ENCODE measurements at places on chromosomes 5 and 9.

DNA sequence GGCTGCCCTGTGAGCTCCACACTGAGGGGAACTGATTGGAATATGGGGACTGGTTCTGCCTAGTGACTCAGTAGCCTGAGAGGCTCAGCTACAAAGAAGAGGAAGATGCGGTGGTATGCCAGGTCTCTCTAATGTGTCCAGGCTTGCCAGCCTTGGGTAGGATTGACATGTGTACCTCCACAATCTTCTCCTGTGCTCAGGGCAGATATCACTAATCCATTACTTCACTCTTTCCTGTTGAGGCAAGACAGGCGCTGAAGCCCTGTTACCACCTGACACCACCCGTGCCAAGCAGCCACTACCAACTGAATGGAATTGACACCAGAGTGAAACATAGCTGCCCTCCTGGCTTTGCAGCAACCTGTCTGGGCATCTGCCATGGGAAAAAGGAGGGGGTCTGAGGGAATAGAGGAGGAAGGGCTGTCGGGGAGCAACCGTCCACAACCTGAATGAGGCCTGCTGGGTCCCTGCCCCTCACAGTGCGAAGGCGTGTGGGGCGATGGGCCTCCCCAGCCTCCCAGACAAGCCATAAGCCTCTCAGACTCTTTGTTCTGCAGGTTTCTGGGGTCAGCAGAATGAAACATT lies 114.7 kb upstream of the CXCL14 start:
- no peak for DNase-seq

DNA sequence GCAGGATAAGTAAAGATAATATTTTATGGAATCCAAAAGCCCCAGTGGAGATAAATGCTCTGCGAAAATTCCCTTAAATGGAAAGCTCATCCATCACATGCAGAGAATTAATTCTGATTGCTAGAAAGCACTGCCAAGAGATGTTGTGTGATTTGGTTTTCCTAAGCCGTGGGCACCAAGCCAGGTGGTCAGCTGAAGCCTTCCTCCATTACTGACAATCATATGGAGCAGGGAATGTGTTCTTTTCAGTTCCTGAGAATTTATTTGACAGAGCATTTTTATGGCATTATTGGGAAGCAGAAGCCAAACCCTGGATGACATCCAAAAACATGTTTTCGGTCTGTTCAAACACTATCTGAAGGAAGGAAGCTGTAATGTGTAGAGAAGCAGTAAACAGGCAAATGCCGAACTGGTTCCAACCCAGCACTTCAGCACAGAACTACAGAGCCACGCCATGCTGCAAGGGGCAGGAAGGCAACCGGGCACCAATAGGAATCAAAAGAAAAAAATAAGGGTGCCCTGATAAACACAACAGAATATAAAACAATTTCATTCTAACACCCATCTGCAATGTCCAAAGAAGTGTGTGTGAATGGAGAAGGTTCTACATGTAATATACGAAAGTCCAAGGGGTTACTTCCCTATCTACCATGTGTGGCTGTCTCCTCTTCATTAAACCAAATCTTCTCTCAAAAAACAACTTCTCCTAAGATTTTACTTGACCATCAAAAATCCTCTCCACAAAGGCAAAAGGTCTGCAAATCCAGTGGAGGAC lies 12.3 kb downstream of the ARSB start:
- no peak for DNase-seq

GRCh38 chr5:1011226-1011631 lies 2.6 kb downstream of the NKD2 start:
- peak; percentile 33 for DNase-seq

DNA sequence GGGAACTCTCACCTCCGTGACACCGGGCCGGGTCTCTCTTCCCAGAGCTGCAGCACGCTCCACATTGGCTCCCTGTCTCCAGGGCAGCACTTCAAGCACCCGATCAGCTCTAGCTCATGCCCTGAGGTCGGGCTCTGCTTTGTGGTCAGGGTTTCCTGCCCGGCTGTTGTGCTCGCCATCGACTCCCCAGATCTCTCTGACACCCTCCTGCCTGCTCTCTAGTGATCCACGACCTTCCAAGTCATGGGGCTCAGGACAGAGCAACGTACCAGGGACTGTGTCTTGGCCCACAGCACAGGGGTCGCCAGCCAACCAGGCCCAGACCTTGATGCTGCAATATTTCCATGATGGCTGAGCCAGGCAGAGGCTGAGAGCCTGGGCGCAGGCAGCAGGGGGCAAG lies 45.1 kb downstream of the PRRT1B start:
- peak; percentile 29 for DNase-seq

DNA sequence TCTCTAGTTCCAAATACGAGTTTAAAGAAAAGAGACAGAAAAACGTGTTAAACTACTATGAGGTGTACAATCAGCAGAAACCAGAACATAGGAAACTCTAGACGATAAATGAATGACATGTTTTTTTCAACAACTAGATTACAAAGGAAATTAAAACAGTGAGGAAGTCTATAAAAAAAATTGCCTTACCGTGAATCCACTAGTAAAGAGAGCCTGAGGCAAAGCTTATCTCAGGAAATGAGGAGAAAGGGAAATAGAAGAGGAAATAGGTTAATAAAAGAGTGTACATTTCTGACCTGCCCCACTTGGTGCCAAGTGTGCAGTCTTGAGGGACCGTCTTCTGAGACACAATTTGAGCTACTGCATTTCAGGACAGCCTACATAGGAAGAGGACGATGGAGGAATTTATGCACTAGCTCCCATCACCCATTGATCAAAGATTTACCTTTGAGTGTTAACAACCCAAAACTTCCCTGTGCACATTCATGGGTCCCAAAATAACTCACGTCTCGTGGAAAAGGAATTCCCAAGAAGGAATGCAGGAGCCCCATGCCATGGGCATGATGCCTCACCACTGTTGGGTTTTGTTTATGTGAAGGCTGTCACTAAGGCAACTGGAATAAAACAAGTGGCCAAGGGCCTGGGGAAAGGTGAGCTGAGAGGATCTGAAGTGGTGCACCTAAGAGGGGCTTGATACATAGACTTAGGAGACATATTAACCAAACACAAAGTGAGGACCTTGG lies 53.6 kb upstream of the SLC1A3 start:
- no peak for DNase-seq

DNA sequence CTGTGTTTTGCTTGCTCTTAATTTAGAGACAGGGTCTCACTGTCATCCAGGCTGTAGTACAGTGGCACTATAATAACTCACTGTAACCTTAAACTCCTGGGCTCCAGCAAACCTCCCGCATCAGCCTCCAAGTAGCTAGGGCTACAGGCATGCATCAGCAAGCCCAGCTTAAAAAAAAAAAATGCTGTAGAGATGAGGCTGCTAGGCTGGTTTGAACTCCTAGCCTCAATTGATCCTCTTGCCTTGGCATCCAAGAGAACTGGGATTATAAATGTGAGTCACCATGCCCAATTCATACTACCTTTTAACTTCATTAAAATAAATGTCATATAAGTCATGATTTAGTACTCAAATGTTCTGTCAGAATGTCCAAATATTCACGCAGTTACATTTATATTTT lies 2195.7 kb upstream of the C9orf72 start:
- DNase-seq = no peak

DNA sequence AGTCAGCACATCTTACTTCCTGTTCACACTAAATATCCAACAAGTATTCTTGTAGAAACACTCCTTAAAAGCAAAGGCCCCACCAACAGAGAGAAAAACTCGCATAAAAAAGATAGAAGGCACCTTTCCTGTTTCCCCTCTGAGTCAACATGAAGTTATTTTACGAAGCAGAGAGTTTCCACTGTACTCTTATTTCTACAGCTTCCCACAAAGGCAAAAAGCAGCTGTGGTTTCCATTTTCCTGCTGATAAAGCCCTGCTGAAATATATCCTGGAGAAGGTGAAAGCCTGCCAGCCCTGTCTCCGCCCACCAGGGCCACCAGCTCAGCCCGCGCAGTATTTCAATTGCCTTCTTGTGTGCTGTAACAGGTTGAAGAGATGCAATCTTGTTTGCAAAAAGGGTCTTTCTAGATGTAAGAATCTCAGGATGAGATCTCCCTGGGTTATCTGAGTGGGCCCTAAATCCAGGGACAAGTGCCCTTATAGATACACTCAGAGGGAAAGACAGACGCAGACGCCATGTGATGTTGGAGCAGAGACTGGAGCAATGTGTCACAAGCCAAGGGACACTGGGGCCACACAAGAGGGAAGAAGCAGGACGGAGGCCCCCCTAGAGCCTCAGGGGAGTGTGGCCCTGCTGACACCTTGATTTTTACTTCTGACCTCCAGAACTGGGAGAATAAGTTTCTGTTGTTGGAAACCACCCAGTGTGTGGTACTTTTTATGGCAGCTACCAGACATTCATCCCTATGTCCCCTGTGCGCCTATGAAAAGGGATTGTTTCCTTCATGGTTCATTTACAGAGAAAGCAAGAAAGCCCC lies 19.9 kb downstream of the SEMA4D start:
- no peak for DNase-seq

GRCh38 chr9:14640294-14640693 lies 52.9 kb downstream of the ZDHHC21 start:
- DNase-seq = no peak

- no peak for DNase-seq
Observed at GRCh38 chr9:70641631-70642030, 227.2 kb upstream of the KLF9 start.

DNA sequence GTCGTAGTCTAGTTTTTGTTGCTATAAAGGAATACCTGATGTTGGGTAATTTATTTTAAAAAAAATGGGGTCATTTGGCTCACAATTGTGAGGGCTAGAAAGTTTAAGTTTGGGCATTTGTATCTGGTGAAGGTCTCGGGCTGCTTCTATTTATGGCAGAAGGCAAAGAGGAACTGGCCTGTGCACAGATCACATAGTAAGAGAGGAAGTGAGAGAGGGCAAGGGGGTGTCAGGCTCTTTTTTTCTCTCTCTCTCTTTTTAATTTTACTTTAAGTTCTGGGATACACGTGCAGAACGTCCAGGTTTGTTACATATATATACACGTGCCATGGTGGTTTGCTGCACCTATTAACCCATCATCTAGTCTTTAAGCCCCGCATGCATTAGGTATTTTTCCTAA lies 453.3 kb downstream of the DIRAS2 start:
- peak; percentile 17 for DNase-seq

DNA sequence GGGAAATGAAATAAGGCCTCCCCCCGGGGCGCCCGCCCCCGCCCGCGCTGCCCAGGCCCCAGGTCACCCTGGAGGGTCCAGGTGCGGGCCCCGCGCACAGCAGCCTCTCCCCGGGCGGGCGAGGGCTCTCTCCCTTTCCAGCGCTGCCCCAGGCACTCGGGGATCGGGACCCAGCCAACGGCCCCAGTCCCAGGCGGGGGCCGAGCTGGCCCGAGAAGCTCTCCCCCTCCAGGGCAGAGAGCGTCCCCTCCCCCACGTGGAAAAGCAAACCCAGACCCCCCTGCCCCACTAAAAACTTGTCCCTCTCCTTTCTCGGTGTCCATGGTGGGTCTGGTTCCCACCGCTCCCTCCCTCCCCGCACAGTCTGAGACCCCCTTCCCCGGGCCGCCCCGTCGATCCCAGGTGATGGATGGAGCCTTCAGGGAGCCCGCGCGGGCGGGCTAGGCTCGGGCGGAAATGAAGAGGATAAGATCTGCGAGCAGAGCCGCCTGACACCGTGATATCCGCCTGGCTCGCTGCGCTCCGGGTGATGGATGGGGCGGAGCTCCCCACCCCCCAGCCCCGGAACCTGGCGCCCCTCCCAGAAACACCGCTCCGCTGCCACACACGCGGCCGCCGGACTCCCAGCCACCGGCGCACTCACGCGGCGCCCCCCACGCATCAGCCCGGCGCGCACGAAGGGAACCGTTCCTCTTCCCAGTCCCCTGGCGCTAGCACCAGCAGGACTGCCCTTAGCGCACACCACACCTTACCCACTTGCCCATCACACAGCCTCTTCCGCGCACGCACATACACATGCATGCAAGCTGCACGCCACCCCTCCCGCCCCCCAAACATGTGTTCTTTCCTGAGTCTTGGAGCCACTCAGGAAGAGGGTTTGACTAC lies 81.7 kb upstream of the ZBTB43 start:
- DNase-seq = peak; percentile 82

- DNase-seq = no peak
Observed at GRCh38 chr5:56172241-56172640, 60.9 kb downstream of the ANKRD55 start.

DNA sequence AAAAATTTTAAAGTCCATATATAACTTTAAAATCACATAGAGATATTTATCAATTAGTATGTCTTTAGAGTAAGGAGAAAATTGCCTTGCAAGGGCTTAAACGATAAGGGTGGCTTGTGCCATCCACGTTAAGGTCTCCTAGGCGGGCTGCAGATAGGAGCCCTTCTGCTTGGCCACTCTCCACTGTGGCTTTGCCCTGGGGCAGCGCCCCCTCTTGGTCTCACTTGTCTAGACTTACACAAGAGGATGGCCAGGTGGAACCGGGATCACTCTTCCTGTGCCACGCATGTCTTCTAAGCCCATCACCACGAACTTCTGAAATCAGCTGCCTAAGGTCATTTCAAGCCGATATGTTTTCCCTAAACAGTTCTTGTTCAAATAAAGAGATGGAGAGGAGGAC lies 2.9 kb downstream of the FPGS start:
- DNase-seq = peak; percentile 40

GRCh38 chr5:96978812-96979449 lies 43.1 kb downstream of the LNPEP start:
- no peak for DNase-seq

DNA sequence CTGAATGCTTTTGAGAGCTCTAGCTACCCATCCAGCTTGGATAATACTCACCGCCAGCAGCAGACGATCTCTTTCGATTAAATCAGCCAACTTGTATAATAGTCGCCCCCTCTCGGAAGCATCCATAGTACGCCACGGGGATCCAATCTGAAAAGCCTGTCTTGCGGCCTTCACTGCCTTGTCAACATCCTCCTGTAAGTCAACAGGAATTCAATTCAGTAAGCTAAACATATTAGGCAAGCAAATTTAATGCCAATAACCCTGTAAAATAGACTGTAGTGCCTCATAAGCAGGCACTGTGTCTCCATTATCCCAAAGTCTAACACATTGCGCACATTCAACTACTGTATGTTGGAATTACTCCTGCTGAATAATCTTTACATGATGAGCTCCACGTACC lies 22.0 kb downstream of the ALDH1A1 start:
- DNase-seq = no peak

DNA sequence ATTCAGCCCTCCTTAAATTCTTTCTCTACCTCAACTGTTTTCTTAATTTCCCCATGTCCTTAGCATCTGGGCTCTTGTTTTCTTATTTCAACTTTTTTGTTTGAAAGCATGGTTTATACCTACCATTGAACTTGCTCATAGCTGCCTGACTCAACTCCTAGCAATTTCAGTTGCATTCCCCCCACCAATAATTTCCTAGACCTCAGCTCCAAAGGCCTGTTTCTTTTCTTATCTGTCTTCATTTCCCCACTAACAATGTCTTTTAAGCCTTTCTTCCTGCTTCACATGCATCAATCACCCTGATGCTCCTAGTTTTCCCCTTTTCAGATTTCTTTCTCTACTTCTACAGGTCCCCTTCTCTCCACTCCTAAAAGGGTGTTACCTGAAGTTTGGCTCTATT lies 129.7 kb upstream of the PDE4D start:
- DNase-seq = no peak

GRCh38 chr5:14206028-14206725 lies 63.0 kb downstream of the TRIO start:
- no peak for DNase-seq

- no peak for DNase-seq
Observed at GRCh38 chr9:115944166-115944948, 209.2 kb upstream of the PAPPA start.
